ENCODE measurements at places on chromosomes 4 and X. TPM values are rescaled to one million over a fixed set of nuclear protein-coding genes. Genes with fewer than 3 reads are reported as not detected.

DNA sequence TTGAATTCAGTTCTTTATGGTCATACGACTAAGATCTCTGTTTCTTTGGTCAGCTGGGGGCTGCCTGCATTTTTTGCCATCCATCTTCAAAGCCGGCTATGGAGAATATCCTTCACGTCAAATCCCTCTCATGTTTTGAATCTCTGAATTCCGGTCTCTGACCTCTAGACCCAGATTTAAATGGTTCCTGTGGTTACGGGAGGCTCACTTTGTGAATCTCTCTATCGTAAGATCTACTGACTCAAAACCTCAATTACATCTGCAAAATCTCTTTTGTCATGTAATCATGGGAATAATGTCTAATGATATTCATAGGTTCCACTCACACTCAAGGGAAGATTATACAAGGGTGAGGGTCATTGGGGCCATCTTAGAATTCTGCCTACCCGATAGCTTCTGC, 5.7 kb upstream of the MPC1L start:
- H3K27ac ChIP-seq = no peak overlapping the region
- no peaks in the 10 kb centered on the region for H3K36me3 ChIP-seq
- H3K4me3 ChIP-seq = no peak overlapping the region
- H3K27me3 ChIP-seq = no peaks in the 10 kb centered on the region
- H3K4me1 ChIP-seq = no peaks in the 10 kb centered on the region

- no peak overlapping the region for H3K4me3 ChIP-seq
- H3K4me1 ChIP-seq = no peaks in the 10 kb centered on the region
- no peaks in the 10 kb centered on the region for H3K27me3 ChIP-seq
- H3K36me3 ChIP-seq = no peaks in the 10 kb centered on the region
- no peak overlapping the region for H3K27ac ChIP-seq
Measured at GRCh38 chr4:136754810-136755530, 777.3 kb downstream of the PCDH18 start.

GRCh38 chrX:106039920-106040319, 1.4 kb upstream of the SERPINA7 start:
- H3K27me3 ChIP-seq = no peaks in the 10 kb centered on the region
- H3K36me3 ChIP-seq = no peaks in the 10 kb centered on the region
- no peak overlapping the region for H3K27ac ChIP-seq
- no peak for DNase-seq
- H3K4me1 ChIP-seq = no peaks in the 10 kb centered on the region

- H3K4me3 ChIP-seq = no peak overlapping the region
- no peak for DNase-seq
Measured at GRCh38 chrX:44568196-44568595, 25.5 kb upstream of the FUNDC1 start.

- peak overlapping the region; percentile 85 for H3K27ac ChIP-seq
- DNase-seq = peak; percentile 38
- no peaks in the 10 kb centered on the region for H3K27me3 ChIP-seq
- H3K4me1 ChIP-seq = peaks cover 23% of the 10 kb centered on the region
- peak overlapping the region; percentile 91 for H3K4me3 ChIP-seq
Measured at GRCh38 chrX:102652031-102652688, 877 bp downstream of the GPRASP1 start.

- no peaks in the 10 kb centered on the region for H3K27me3 ChIP-seq
- H3K36me3 ChIP-seq = no peaks in the 10 kb centered on the region
- H3K4me3 ChIP-seq = no peak overlapping the region
- H3K4me1 ChIP-seq = no peaks in the 10 kb centered on the region
- DNase-seq = no peak
Measured at GRCh38 chr4:36758312-36759178, 477.1 kb downstream of the DTHD1 start.

GRCh38 chr4:103150677-103151076, 47.5 kb downstream of the CENPE start:
- H3K27me3 ChIP-seq = no peaks in the 10 kb centered on the region
- no peak overlapping the region for H3K4me3 ChIP-seq
- H3K27ac ChIP-seq = no peak overlapping the region
- no peak for DNase-seq
- H3K36me3 ChIP-seq = peaks cover 55% of the 10 kb centered on the region

Gene SGCB
- total RNA-seq = 8.2 TPM

Gene GNRHR
- not detected for total RNA-seq
